ENCODE measurements at places on chromosomes 12 and 14.
A peak's percentile ranks its signal among the peaks of the same experiment; 100 is the strongest.

DNA sequence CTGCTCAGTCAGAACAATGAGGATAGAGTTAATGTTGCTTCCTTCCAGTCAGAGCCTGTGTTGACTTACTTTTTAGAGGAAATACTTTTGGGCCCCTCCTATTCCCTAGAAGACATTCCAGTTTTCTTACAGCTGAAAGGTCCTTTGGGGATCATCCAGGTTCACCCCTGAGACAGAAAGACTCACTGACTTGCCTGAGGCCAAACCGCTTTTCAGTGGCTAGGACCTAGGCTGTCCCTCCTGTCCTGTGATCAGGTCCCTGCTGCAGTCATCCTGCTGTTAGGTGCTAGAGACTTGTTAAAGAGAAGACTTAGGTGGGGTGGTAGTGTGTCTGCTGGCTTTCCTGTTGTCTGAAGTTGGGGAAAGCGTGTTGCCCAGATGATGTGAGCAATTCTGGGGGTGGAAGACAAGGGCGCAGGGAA, 39.6 kb downstream of the SUSD6 start:
- no peak for DNase-seq

- no peak for DNase-seq
These were observed 22.7 kb downstream of the OTX2 start for GRCh38 chr14:56787530-56787929.

GRCh38 chr12:71392521-71393145, 47.0 kb upstream of the LGR5 start:
- DNase-seq, result peak; percentile 2

DNA sequence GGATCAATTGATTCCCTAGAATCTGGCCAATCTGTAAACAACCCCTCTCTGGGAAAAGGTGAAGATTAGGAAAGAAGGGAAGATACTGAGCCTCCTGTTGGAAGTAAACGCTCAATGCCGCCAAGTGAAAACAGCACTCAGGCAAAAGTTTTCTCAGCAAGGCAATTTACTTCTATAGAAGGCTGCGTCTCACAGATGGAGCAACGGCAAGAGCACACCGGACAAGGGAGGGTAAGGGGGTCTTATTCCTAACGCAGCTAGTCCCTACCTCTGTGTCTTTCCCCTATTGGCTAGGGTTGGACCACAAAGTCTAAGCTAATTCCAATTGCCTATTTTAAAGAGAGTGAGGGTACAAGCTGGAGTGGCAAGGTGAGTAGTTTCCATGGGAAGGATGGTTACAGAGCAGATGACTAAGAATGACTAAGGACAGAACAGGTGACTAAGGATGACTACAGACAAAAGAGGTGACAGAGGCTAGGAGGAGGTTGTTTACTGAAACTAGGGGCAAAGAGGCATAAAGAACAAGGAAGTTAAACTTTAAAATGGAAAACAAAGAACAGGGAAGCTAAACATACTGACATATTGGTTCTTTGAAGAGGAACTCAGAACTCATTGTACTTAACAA, 5.6 kb upstream of the TTC9 start:
- DNase-seq, result no peak

DNA sequence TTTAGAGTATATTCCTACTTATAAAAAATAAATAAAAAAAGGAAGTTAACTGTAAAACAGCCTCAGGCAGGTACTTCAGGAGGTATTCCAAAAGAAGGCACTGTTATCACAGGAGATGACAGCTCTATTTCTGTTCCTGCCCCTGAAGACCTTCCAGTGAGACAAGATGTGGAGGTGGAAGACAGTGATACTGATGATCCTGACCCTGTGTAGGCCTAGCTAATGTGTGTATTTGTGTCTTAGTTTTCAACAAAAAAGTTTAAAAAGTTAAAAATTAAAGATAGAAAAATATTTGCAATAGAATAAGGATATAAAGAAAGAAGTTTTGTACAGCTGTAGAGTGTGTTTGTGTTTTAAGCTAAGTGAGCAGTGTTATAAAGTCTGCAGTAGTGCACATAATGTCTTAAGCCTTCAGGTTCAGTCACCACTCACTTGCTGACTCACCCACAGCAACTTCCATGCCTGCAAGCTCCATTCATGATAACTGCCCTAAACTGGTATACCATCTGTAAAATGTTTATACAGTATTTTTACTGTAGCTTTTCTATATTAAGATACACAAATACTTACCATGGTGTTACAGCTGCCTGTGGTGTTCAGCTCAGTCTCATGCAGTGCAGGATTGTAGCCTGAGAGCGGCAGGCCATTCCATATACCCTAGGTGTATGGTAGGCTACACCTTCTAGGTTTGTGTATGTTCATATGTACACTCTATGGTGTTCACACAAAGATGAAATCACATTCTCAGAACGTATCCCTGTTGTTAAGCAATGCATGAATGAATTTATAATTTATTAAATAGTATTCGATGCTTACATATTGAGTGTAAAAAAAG, 121.1 kb downstream of the ANO6 start:
- no peak for DNase-seq

DNA sequence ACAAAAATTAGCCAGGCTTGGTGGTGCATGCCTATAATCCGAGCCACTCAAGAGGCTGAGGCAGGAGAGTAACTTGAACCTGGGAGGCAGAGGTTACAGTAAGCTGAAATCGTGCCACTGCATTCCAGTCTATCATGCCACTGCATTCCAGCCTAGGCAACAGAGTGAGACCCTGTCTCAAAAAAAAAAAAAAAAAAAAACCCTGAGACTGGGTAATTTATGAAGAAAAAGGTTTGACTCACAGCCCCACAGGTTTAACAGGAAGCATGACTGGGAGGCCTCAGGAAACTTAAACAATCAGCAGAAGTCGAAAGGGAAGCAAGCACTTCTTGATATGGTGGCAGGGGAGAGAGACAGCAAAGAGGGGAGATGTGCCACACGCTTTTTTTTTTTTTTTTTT, 123.2 kb downstream of the GXYLT1 start:
- no peak for DNase-seq

GRCh38 chr12:41264281-41264680, 76.2 kb downstream of the PDZRN4 start:
- no peak for DNase-seq

DNA sequence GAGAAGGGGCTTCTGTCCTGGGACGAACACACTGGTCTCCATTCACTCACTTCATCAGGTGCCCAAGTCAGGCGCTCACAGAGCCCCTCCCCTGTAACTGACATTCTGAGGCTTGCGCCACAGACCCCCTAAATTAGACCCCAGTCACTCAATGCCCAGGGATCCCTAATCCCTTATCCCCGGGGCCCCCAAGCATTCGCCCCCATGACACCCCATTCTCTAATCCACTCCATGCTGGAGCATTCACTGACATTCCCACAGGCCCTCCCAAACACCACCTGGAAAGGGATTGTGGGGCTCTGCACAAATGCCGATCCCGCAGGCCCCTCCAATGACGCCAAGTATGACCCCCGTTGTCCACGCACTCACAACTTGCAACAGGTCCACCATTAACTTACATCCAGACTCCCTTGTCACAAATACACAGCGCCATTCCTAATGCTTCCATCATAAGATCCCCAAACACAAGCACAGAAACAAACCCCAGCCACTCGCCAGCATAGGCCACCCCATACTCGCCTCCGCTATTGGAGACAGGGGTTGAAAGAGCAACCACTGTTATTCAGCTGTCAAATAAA, 1.5 kb downstream of the ZNF605 start:
- DNase-seq, result no peak

GRCh38 chr12:49038291-49038955, 19.8 kb upstream of the PRKAG1 start:
- no peak for DNase-seq

DNA sequence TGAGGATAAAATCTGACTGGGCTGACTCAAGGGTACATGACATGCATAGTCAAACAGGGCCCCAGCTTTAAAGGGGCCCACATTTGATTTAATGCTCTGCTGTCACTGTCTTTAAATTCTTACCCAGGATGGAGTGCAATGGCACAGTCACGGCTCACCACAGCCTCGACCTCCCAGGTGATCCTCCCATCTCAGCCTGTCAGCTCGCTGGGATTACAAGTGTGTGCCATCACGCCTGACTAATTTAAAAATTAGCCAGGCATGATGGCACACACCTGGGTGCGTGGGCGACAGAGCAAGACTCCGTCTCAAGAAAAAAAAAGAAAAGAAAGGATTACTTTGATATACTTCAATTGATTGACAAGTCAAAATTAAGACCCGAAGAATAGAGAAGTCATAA, 9.2 kb upstream of the PLBD1 start:
- DNase-seq, result no peak

- DNase-seq, result no peak
These were observed 199.9 kb upstream of the KRR1 start for GRCh38 chr12:75711271-75711670.

DNA sequence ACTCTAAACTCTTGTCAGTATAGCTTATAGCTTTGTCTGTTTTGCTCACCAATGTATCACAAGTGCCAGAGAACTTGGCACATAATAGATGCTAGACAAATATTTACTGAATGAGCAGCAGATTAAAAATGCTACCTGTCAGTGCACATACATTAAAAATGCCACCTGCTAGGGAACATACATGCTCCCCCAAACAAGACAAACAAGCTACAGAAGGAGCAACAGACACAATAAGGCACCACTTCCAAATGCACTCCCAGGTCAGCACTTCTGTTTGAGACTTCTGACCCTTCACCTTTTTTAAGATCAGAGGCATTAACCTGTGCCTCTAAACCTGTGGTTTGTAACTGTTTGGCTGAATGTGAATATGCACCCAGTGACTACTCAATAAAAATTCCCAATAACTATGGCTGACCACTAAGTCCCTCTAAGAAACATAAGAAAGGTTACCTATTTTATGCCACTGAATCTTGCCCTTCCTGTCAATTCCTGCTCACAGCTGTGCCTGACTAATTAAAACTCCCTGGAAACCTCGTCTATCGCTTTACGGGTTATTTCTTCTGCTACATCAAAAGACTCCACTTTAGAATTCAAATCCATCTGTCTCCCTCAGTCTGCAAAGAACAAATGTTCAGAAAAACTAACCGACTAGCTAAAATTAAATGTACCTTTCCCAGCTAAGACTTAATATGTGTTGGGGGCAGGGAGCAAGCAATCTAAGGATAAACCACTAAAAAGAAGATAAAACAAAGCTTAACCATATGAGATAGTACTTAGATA, 41.0 kb downstream of the HECTD4 start:
- DNase-seq, result no peak

DNA sequence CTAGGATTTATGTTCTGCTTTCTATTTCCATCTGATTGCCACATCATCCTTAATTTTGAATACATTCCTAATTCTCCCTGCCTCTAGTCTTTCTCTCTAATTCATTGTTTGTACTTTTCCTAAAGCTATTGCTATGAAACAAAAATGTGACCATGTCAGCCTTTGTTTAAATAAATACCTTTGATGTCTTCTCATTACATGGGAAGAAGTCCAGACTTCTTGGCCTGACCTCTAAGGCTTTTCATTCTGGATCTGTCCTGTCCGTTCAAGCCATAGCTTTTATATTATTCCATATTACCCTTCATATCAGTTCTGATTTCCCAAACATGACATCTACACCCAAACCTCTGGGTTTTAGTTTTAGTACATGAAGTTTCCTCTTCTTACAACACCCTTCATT, 91.4 kb downstream of the CDK17 start:
- DNase-seq, result no peak

DNA sequence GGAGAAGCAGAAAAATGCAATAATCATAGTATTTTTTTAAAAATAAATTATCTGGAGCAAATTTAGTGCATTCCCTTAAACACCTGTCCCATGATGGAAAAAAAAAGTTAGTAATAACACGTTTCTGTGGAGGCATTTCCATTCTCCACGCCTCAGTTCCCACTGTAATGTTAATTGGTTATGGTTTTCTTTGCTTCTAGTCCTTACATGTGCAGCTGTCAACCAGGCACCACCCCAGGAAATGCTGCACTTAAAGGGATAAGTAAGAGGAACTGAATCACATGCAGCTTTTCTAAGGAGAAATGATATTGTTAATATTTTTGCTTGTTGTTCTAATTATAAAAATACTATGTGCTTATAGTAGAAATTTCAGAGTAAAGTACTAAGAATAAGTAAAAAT, 240.3 kb downstream of the ZFP36L1 start:
- DNase-seq, result no peak

GRCh38 chr14:50937325-50937724, 7.0 kb downstream of the PYGL start:
- DNase-seq, result no peak

GRCh38 chr14:76828339-76829012, 2.3 kb downstream of the LRRC74A start:
- no peak for DNase-seq

DNA sequence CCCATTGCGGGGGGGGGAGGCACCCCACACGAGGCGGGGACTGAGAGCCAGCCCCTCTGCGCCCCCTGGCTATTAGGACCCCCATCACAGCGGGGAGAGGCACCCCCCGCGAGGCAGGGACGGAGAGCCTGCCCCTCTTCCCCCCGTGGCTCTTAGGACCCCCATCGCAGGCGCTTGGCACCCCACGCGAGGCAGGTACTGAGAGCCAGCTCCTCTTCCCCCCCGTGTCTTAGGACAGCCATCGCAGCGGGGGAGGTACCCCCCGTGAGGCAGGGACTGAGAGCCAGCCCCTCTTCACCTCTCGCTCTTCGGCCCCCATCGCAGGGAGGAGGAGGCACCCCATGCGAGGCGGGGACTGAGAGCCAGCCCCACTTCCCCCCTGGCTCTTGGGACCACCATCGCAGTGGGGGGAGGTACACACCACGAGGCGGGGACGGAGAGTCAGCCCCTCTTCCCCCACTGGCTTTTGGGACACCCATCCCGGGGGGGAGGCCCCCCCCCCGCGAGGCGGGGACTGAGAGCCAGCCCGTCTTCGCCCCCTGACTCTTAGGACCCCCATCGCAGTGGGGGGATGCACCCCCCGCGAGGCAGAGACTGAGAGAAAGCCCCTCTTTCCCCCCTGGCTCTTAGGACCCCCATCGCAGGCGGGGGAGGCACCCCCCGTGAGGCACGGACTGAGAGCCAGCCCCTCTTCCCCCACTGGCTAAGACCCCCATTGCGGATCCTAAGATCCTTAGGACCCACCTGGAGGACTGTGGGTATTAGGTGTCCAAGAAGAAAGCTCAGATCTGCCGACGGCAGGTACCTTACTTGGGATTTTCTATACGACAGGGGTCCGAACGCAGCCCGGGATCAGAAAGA, 198.6 kb upstream of the PZP start:
- DNase-seq, result no peak

GRCh38 chr12:52395761-52396434, 10.2 kb downstream of the KRT82 start:
- DNase-seq, result no peak
